ENCODE measurements at places on chromosomes 2 and 18. TPM values are rescaled to one million over a fixed set of nuclear protein-coding genes. Genes with fewer than 3 reads are reported as not detected.

The C2orf66 gene
- 0.36 TPM for total RNA-seq

The CCDC74B gene
- 5.4 TPM for total RNA-seq

The RAPH1 gene
- total RNA-seq: 57.2 TPM

The ERICH2 gene
- total RNA-seq: not detected

The MROH2A gene
- not detected for total RNA-seq

The TSPYL6 gene
- not detected for total RNA-seq

The PLEKHA3 gene
- 7.1 TPM for total RNA-seq

The SPATA3 gene
- total RNA-seq: not detected

The SH3RF3 gene
- 14.8 TPM for total RNA-seq

The MARS2 gene
- total RNA-seq: 3.2 TPM

The ATP6V1C2 gene
- total RNA-seq: under 0.01 TPM

The SCYGR4 gene
- not detected for total RNA-seq

The MLPH gene
- total RNA-seq: 32.1 TPM

The ZNF385B gene
- 1.1 TPM for total RNA-seq

The IL1B gene
- total RNA-seq: not detected

The IL18R1 gene
- total RNA-seq: 4.7 TPM

The RAX gene
- not detected for total RNA-seq

The MMADHC gene
- total RNA-seq: 187 TPM

The FAM228B gene
- total RNA-seq: 13.8 TPM

The L3MBTL4 gene
- 0.88 TPM for total RNA-seq

The RSAD2 gene
- total RNA-seq: 0.72 TPM

The CBLN2 gene
- total RNA-seq: not detected

The ARHGEF33 gene
- 0.29 TPM for total RNA-seq

The RGPD3 gene
- 0.59 TPM for total RNA-seq

The GREB1 gene
- 1.1 TPM for total RNA-seq

The NAT8 gene
- not detected for total RNA-seq

The IL1RN gene
- total RNA-seq: not detected

The GPR35 gene
- total RNA-seq: 1.5 TPM

The MRPL33 gene
- 105 TPM for total RNA-seq

The HOXD13 gene
- not detected for total RNA-seq

The LGALSL gene
- total RNA-seq: 3.6 TPM

The ASB1 gene
- total RNA-seq: 27.9 TPM

The LOXL3 gene
- total RNA-seq: 97.4 TPM

The KCNJ13 gene
- total RNA-seq: not detected

The SMAD7 gene
- 76.0 TPM for total RNA-seq

The RNF103 gene
- 28.2 TPM for total RNA-seq

The MAB21L4 gene
- total RNA-seq: not detected

The GPAT2 gene
- total RNA-seq: 2.2 TPM

The PSTPIP2 gene
- total RNA-seq: 6.8 TPM

The DSC3 gene
- total RNA-seq: under 0.01 TPM

The C2orf15 gene
- 0.59 TPM for total RNA-seq

Data from osteoblast (primary cell).